Esophagus (tissue), 2 donors: ENCODE measurements at places on chromosomes 1 and 21. TPM values are rescaled to one million over a fixed set of nuclear protein-coding genes. Genes with fewer than 3 reads are reported as not detected.

RTCA gene
- 19.7 TPM for polyA plus RNA-seq

TRIM58 gene
- polyA plus RNA-seq: 0.15 TPM

CD164L2 gene
- polyA plus RNA-seq: 10.5 TPM

FCGR3A gene
- polyA plus RNA-seq: 1.0 TPM

FCMR gene
- 0.90 TPM for polyA plus RNA-seq

AMPD1 gene
- polyA plus RNA-seq: 0.18 TPM

UCHL5 gene
- 24.6 TPM for polyA plus RNA-seq

FNDC5 gene
- polyA plus RNA-seq: 0.53 TPM

OR6N1 gene
- polyA plus RNA-seq: not detected

KIRREL1 gene
- polyA plus RNA-seq: 2.9 TPM

LENEP gene
- polyA plus RNA-seq: not detected

NES gene
- 2.4 TPM for polyA plus RNA-seq

VSIG8 gene
- polyA plus RNA-seq: 4.2 TPM

RORC gene
- 1.5 TPM for polyA plus RNA-seq

LRRC38 gene
- 0.09 TPM for polyA plus RNA-seq

LCE3E gene
- 110 TPM for polyA plus RNA-seq

SNRPE gene
- polyA plus RNA-seq: 47.8 TPM

RNU1-2 gene
- polyA plus RNA-seq: not detected

FUCA1 gene
- polyA plus RNA-seq: 10.2 TPM

WNT3A gene
- 1.3 TPM for polyA plus RNA-seq

CA6 gene
- polyA plus RNA-seq: 0.06 TPM

MAP1LC3C gene
- 0.37 TPM for polyA plus RNA-seq

CYP4A22 gene
- not detected for polyA plus RNA-seq
